ENCODE measurements at places on chromosomes 4 and X.

DNA sequence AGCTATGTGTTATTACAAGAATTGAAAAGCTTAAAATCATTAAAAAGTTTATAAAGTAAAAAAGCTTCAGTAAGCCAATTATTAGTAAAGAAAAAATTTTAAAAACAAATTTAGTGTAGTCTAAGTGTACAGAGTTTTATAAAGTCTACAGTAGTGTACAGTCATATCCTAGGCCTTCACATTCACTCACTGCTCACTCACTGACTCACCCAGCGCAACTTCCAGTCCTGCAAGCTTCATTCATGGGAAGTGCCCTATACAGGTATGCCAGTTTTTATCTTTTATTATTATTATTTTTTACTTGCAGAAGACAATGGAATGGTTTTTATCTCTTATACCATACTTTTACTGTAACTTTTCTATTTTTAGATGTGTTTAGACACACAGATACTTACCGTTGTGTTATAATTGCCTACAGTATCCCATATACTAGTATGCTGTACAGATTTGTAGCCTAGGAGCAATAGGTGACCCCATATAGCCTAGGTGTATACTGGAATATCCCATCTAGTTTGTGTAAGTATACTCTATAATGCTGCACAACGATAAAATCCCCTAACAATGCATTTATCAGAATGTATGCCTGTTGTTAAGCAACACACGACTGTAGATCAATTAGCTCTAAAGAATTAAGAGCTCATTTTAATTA lies 230.7 kb downstream of the DCLK2 start:
- DNase-seq = no peak

DNA sequence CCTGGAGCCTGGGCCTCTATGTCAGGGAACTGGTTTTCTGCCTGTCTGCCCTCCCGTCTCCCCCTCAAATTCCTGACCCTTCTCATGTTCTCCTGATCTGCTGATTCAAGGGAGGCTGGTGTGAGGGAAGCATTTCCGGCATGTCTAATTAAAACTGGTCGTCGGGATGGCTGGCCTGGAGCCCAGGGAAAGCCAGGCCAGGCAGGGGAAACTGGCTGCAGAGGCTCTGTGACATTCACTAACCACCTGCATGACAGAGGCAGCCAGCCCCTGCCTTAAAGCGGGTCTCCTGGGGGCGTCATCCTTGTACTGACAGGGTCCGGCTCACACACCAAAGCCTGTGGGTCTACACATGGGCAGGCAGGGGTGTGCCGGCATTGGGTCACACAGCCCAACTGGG lies 35.2 kb downstream of the ABLIM2 start:
- DNase-seq = no peak

DNA sequence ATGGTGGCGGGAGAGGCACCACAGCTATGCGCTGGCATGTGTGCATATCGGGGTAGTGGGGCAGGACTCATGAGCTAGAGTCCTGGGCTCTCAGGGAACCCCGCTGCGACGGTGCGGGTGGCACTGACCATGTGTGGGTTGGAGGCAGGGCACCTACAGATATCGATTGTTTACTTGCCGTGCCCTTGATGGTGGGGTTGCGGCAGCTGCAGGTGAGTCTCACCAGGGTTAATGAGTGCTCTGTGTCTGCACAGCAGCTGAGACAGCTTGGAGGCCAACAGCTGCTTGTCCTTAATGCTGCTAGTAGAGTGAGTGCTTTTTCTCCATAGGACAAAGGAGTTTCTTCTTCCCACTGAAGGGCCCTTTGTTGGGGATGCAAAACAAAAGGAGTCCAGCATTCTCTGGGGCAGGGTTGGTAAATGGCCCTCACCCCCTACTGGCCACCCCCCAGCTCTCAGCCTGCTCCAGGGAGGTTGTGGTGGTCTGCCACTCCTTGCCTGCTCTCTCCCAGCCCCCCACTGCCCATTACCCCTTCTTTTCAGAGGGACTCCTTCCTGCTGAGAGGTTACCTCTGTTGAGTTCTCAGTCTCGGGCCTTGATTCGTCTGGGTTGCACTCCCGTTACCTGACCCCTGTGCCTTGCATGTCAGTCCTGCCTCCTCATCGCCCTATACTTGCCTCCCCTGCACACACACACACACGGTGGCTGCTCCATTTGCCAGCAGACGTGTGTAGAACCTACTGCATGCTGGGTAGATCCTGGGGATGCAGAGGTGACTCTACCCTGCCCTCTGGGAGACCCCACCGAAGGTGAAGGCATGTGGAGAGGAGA lies 52.8 kb downstream of the TBC1D14 start:
- DNase-seq = no peak

DNA sequence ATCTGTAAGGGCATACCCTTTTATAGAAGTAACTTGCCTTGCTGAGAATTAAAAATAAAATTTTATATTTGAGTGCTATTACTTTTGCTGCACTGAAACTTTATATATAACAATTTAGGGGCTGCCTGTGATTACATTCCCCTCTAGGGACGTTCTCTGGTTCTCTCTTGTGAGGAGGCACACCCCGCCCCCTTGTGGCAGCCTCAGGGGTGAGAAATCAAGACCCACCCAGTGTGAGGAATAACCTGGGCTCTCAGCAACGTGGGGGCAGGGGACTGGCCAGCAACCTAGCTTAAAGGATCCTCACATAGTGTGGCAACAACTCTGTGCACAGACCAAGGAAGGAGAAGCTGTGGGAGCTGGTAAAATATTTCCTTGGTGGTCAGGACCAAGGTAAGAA lies 43.7 kb downstream of the MAGEA9 start:
- no peak for DNase-seq

- peak; percentile 45 for DNase-seq
These were observed 242.3 kb upstream of the KCNIP4 start for GRCh38 chr4:22190855-22191254.

DNA sequence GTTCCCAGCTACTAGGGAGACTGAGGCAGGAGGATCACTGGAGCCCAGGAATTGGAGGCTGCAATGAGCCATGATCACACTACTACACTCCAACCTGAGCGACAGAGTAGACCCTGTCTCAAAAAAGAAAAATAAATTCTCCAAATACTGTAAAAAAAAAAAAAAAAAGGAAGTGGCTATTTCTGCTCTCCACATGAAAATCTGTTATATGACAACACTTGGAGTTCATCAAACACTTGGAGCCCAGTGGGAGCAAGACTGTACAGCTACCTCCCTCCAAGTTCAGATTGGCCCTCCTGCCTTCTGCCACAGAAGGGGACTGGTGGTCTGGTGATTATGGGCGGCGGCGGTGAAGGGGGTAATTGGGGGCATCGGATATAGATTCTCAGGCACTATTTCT lies 9.0 kb upstream of the CLDN34 start:
- DNase-seq = no peak

DNA sequence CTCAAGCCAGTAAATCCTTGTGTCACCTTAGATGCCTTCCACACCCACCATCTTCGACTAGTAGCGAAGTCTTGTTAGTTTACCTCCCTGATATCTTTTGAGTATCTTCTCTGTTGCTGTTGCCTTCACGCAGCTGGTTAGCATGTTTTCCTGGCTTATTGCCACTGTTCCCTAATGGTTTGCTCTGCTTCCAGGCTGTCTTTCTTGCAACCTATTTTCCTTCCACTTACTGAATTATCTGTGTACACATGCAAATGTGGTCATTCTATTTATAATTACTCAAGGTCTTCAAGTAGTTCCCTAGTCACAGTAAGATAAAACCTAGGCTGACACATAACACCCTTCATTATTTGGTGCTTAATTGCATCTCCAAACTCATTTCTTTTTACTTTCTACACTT lies 89.5 kb downstream of the UGT8 start:
- no peak for DNase-seq

GRCh38 chr4:82809619-82810018 lies 11.0 kb upstream of the SCD5 start:
- DNase-seq = no peak

DNA sequence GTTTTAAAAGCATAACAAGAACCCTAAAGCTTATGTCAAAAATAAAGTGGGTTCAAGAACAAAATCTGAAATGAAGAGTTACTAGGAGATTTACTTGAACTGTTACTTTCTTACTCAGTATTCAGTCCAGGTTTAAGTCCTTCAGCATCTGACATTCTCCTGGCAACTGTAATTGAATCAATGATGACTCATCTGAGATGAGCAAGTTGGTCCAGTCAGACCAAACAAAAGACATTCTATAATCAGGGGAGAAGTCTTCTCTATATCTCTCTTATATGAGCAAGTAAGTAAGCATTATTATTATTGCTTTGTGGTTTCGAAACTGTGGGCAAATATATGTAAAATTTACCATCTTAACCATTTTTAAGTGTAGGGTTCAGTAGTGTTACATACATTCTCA lies 34.6 kb downstream of the MAP9 start:
- no peak for DNase-seq

DNA sequence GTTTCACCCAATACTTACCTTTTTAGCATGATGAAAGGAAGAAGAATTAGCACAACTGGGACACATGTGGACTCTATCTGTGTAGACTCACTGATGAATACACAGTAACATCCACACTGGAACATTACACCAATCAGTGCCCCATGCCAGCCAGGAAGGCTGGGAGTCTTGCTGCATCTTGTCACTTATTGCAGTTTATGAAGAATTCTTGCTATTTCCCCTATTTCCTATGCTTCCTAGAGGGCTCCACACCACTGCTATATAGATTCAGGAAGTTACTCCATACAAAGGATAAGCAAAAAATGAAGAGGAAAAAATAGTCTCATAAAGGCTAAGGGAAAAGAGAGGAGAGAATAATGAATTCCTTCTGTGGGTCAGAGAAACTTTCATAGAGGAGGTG lies 201.0 kb downstream of the CAMK2D start:
- DNase-seq = no peak

GRCh38 chrX:3231766-3232165 lies 114.7 kb downstream of the MXRA5 start:
- no peak for DNase-seq

DNA sequence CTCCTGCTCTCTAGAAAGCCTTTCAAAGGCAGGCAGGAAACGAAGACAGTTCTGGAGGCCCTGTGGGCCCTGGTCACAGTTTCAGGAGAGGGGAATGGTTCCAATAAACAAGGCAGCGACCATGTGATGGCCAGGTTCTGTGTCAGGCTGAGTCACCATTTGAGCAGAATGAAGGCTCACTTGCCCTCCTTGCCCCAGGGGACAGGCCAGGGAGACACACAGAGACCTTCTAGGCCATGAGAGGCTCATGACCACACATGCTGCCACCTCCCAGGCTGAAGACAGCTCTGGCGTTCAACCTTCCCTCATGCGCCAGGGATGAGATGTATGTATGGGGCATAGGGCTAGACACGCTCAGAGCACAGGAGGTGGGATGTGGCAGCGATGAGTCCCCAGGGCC lies 22.9 kb upstream of the TRIM2 start:
- no peak for DNase-seq

DNA sequence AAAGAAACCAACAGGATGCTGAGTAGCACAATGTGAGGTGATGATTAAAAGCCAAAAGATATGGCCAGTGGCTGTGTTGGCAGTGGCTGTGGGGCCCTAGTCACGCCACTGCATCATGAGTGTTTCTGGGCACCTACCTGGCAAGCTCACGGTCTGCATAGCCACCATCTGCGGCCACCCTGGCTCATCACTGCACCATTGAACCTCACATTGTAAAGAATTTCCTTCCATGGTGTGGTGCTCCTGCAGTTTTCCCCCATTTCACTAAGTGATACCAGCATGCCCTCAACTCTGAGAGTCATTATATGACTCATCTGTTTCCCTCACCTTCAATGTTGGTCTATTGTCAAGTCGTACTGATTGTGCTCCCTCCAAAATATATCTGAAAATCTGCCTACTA lies 45.5 kb upstream of the CLNK start:
- DNase-seq = no peak

DNA sequence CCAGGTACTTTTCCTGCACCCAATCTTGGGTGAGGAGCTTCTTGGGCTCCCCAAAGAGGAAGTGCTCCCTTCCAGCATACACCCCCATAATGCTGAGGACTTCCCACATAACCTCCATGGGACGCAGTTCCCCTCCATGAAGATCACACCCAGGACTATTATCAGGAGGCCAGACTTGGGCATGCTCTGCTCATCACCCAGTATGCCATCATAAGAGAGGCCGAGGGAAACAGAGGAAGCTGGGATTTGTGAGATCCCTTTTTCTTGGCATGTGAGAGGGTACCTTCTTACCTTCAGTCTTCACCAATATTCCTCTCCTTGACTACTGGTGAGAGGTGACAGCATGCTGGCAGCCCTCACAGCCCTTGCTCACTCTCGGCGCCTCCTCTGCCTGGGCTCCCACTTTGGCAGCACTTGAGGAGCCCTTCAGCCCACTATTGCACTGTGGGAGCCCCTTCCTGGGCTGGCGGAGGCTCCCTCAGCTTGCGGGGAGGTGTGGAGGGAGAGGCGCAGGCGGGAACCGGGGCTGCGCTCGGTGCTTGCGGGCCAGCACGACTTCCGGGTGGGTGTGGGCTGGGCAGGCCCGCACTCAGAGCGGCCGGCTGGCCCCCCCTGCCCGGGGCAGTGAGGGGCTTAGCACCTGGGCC lies 15.7 kb upstream of the HSFX1 start:
- no peak for DNase-seq

- DNase-seq = no peak
These were observed 139.4 kb upstream of the SCML1 start for GRCh38 chrX:17597836-17598439.

DNA sequence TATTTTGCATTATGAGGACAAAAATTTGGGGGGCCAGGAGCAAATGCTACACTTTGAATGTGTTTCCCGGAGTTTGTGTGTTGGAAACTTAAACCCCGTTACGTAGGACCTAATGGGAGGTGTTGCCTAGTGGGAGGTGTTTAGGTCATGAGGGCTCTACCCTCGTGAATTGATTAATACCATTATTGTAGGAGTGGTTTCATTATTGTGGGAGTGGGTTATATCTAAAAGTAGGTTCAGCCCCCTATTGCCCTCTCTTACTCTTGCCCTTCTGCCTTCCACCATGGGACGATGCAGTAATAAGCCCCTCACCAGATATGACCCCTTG lies 15.5 kb downstream of the UBA6 start:
- DNase-seq = no peak

- DNase-seq = no peak
These were observed 16.4 kb downstream of the FGF2 start for GRCh38 chr4:122842984-122843531.

DNA sequence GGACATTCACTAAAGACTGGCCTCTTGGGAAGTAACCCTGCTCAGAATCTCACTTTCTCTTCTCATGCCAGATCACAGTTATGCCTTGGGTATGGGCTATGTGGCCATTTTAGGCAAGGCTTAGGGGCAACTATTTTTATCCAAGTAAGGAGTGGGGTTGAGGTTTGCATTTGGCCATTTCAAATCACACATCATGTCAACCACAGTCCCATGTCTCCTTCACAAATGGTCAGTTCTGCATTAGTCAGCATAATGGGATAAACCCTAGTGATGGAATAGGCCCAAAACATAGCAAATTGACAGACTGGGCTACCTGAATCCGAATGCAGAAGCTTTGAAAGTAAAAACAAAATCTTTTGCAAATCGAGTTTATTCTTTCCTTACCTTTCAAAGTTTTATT lies 827 bp upstream of the RTL3 start:
- no peak for DNase-seq

GRCh38 chr4:143626134-143626911 lies 74.2 kb downstream of the FREM3 start:
- DNase-seq = no peak

GRCh38 chr4:120266602-120267001 lies 200.0 kb upstream of the MAD2L1 start:
- no peak for DNase-seq

- DNase-seq = peak; percentile 12
These were observed 711.5 kb upstream of the PITX2 start for GRCh38 chr4:111334361-111334760.

All from AG04449 (cell line).